ENCODE measurements at places on chromosomes 11 and 22.

GRCh38 chr11:64430645-64431044 lies 71.7 kb downstream of the RPS6KA4 start:
- no peak for DNase-seq

- DNase-seq = no peak
Observed at GRCh38 chr11:90512846-90513245, 290.0 kb upstream of the CHORDC1 start.

- DNase-seq = no peak
Observed at GRCh38 chr11:47369676-47370075, 8.7 kb downstream of the SPI1 start.

GRCh38 chr11:35289821-35290220 lies 129.5 kb downstream of the SLC1A2 start:
- DNase-seq = no peak

DNA sequence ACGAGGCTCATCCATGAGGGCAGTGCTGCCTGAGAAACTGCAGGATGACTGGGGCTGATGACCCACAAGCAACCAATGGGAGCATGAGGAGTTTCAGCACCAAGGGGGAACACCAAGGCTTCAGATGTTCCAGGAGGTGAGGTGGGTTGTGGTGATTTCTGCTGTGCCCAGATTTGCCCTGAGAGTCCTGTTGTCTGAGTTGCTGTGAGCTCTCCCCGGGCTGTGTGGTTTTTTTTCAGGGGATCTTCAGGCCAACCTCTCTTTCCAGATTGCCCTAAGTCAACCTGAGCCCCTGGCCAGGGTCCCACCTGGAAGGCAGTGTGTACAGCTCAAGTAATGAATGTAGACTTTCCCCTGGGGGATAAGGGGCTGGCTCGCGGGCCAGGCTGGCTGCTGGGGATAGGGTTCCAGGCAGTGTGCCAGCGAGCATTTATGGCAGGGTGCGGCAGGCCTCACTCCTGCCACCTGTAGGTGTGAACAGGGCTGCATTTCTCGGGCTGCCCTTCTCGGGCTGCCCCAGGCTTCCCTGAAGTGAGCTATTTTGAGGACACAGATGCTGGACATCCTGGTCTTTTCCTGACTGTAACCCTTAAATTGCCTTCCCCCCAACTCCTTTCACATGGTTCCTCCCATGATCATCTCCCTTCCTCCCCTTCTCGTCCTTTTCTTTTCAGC lies 9.8 kb downstream of the SLC22A6 start:
- DNase-seq = no peak

DNA sequence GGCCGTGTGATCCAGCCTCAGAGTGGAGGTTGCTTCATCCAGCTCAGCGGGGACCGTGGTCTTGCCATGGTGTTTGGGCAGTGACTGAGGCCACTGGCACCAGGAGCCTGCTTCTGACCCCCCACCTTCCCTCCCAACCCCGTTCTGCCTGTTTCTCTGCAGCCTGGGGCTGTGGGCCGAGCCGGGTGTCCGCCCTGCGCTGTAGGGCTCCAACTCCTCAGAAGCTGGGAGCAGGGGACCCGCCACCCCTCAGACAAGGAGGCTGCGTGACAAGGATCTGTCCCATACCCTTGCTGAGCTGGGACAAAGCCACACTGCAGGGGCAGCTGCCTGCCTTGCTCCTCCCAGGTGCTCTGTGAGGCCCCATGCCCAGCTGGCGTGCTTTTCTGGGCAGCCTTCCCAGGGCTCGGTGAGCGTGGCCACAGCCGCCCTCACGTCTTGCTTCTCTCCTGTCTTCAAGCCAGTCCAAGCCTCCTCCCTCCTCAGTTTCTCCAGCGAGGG lies 11.7 kb upstream of the ARFGAP3 start:
- no peak for DNase-seq
